Lung microvascular endothelial cell (primary cell): ENCODE measurements at places on chromosomes 7 and 10. TPM values are rescaled to one million over a fixed set of nuclear protein-coding genes. Genes with fewer than 3 reads are reported as not detected.

Gene AOAH
- total RNA-seq, result under 0.01 TPM in 1 of 2 replicates, not detected in the other

Gene ADAMTS14
- not detected in 2 replicates for total RNA-seq

Gene ACSM6
- total RNA-seq, result not detected in 2 replicates

Gene SLC39A12
- under 0.01 TPM in 1 of 2 replicates, not detected in the other for total RNA-seq

Gene CDH23
- under 0.01 TPM in 1 of 2 replicates, not detected in the other for total RNA-seq

Gene HGF
- 0.20 and 0.22 TPM in 2 replicates for total RNA-seq

Gene RELN
- total RNA-seq, result 375 and 1,451 TPM in 2 replicates

Gene CCDC172
- total RNA-seq, result not detected in 2 replicates

Gene STAM
- 7.6 and 10.1 TPM in 2 replicates for total RNA-seq

Gene VAX1
- not detected in 2 replicates for total RNA-seq

Gene DRGX
- not detected in 2 replicates for total RNA-seq

Gene TDRD1
- total RNA-seq, result not detected in 2 replicates

Gene CYP2C18
- total RNA-seq, result not detected in 2 replicates

Gene GPR158
- total RNA-seq, result not detected in 2 replicates

Gene ASIC3
- total RNA-seq, result under 0.01 and 0.40 TPM in 2 replicates

Gene NRCAM
- total RNA-seq, result 1.2 and 8.7 TPM in 2 replicates
